ENCODE measurements at places on chromosomes 2 and 18.

DNA sequence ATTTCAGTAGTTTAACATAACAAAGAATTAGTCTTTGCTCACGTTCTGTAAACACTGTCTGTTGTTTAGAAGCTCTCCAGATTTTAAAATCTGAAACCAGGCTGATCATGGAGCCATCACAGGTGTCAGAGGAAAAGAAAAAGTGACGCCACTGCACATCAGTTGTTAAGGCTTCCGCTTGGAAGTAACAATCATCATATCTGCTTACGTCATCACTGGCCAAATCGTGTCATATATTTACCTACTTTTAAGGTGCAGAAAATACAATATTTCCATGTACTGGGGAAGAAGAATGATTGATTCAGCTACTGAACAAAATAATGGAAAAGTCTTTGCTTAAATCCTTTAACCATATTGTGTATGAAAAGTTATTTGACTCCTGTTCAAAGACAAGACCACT lies 382.6 kb upstream of the MC4R start:
- no peak for DNase-seq

- DNase-seq: no peak
These were observed 1218.8 kb upstream of the LRRTM1 start for GRCh38 chr2:81523344-81523743.

DNA sequence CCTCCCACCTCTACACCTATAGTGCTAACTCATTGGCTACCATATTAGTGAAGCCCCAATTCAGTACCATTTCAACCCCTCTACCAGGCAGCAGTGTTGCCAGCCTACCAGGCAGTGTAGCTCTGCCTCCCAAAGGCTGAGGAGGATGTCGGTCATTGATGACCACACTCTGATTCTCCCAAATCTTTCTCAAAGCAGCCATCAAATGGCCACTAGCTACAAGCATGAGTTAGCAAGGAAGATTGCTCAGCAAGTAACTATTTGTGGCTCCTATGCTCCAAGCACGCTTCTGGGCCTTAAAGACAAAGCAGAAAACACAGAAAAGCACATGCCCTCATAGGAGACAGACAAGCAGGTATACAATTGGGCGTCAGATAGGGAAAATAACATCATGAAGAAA lies 42.7 kb upstream of the AFF3 start:
- no peak for DNase-seq

- DNase-seq: no peak
These were observed 43.2 kb upstream of the NEB start for GRCh38 chr2:151777487-151777886.

GRCh38 chr2:183035298-183035953 lies 2.8 kb downstream of the NCKAP1 start:
- no peak for DNase-seq

DNA sequence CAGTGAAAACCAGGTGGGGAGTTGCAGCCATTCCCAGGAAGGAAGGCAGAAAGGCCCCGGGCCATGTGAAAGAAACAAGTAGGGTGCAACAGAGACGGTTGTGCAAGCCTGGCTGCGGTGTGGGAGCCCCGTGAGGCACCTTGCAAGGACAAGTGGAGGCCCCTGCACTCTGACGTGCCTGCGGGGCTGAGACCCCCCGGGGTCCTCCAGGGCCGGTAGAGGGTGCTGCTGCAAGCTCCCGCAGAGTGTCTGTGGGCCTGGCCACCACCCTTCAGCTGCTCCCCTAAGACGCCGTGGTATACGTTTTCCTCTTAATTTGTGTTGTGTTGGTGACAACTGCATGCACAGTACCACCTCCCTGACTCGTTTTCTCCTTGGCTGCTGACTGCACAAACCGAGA lies 27.4 kb upstream of the MC5R start:
- no peak for DNase-seq

DNA sequence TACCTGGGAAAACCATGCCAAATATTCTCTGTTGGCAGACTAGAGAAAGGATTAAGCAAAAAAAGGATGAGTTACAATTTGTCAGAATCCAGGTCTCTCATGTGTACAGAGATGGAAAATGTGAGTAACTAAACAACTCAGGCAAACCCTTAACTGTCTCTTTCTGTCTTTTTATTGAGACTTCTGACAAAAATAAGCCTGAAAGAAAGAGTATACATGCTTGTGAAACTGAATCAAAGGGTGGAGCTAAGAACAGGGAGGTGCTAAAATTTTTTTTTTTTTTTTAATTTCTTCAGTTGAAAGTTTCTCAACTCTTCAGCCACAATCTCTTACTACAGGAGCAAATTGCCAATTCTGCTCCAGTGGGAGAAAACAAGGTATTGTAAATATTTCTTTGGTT lies at the start of gene SERPINB10:
Gene SERPINB10, plus strand, starts transcription at position 295 of the 400 bp plus-strand sequence. CDS start 7,553 bp downstream, outside the sequence.
- no peak for DNase-seq

DNA sequence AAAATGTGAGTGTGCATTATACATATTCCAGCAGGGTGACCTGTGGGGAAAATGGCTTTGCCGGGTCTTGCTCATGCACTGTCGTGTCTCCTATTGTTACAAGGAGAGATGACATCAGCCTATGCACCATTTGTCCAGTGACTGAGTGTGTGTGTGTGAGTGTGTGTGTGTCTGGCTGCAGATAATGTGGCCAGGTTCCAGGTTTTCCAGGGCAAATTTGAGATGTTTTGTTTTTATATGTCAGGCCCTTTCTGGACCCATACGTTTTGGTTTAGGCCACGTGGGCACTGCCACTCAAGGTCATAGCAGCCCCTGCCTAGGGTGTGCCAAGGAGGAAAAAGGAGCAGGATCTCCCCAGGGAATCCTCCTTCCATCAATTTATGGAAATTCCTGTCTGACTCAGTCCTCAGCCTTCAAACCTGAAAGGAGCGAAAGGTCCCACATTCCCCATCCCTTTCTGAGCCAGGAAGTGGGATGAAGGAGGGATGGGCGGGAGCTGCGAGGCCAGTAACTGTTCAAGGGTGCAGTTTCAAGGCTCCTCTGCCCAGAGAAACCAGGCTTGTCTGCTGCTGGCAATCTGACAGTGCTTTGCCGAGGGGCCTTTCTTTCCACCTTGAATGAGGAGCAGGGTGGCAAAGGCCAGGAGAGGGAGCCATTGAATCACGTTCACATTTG lies 93.0 kb upstream of the SMAD2 start:
- DNase-seq: no peak

- DNase-seq: no peak
These were observed 3.2 kb downstream of the GPR35 start for GRCh38 chr2:240628507-240628807.

DNA sequence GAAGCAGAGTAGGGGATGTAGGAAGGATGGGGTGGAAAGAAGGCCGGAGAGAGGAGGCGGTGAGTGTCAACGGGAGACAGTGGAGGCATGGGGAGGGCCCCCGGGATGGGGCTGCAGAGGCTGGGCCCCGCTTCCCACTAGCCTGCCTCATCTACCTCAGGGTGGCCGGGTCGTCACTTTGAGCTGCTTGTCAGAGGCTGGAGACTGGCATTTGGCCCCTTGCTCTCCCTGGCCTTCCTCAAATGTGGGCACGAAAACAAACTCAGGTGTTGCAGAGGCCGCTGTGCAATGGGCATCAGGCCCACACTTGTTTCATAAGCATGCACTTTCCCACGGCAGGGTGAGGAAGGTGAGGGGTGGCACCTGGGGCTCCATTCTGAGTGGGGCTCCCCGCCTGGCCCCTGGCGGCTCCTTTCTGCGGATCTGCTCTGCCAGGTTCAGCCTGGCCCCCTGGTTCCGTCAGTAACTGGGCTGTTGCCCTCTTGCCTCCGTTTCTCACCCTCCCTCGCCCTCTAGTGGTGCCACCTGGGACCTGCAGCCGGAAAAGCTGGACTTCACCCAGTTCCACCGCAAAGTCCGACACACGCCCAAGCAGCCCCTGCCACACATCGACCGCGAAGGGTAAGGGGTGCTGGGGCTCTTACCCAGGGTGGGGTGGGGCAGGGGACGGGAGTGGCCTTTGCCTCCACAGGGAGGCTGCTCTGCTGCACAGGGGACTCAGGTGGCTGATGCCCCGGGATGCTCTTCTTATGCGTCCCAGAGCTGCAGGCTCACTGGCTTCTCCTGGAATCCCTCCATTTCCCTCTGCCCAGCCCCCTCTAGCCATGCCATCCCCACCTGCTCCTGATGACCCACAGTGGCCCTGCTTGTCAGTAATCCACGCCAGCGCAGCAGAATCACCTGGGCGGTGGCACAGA lies 125.4 kb downstream of the CTIF start:
- no peak for DNase-seq

DNA sequence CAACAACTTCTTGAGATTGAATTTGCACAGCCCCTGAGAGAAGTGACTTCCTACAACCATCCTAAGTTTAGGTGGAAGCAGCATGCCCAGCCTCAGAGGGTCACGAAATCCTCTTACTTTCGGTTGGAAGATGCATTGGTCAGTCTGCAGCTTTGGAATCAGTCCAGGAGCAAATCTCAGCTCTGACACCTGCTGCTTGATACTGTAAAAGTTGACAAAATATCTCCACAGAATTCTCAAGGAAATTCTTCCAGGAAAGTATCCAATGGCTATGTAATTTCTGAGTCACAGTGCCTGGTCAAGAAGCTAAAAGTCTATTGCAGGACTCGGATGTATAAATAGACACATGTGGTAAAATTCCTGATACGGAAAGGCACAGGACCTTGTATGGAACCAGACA lies 414.5 kb upstream of the GYPC start:
- DNase-seq: no peak

GRCh38 chr2:232422051-232422450 lies 15.4 kb downstream of the ALPG start:
- no peak for DNase-seq

DNA sequence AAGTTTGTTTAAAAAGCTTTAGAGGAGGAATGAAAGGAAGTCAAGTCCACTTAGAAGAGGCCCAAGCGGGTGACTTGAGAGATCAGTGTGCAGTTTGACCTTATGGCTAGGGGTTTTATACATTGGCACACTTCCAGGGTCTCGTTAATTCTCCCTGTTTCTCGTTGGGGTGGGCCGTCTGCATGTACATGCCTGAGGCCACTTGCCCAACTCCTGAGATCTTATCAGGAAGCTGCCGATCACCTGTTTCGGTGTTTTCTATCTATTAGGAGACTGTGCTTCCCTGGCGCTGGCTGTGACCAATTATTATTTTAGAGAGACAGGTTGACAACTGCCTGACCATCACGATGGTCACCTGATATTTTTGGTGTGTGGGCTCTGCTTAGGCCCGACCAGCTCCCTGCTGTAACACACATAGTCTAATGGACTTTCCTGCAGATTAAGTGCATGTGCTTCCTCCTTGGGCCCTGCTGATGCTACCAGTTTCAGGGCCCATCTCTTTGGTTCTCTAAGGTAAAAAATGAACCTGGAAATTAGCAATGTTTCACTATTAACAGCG lies 31.0 kb upstream of the MSH6 start:
- DNase-seq: no peak

- DNase-seq: no peak
These were observed 84.2 kb upstream of the FAM136A start for GRCh38 chr2:70385966-70386595.

- DNase-seq: no peak
These were observed 286.8 kb upstream of the HNMT start for GRCh38 chr2:137677466-137677865.

DNA sequence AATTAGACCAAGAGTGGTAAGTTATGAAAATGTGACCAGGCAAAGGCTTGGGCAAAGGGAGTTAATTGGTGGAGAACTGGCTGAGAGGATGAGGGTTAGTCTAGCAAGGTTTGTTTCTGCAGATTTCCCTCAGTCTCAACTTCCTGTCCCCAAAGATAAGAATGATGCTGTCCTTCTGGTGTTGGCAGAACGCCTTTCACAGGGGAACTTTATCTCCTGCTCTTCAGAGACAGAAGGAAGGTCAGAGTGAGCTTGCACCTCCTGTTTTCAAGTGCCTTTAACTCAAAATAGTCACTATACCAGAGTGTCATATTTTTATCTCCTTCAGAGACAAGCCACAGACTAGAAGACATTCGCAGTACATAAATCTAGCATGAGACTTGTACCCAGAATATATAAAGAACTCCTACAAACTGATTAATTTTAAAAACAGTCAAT lies 95.7 kb downstream of the TEX51 start:
- no peak for DNase-seq

GRCh38 chr18:24319757-24320156 lies 77.9 kb downstream of the OSBPL1A start:
- DNase-seq: no peak

- no peak for DNase-seq
These were observed 104.7 kb downstream of the FEZ2 start for GRCh38 chr2:36493306-36493705.

DNA sequence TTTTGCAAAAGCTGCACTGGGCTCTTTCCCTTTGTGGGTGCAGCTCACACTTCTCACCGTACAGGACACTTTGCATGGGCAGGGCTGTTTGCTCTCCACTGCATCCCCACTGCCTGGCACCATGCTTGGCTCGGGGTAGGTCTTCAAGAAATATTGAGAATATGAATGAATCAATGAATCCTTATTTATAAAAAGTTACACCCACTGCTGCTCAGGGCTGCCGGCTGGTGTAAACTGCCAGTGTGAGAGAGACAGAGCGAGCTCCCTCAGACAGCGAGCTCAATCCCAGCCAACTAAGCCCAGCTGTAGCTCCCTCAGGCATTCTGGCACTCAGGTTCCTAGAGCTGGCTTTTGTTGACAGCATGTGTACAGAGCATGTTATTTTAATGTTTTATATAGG lies 3.4 kb downstream of the TMEM185B start:
- no peak for DNase-seq
